ENCODE measurements at places on chromosomes 16 and 17.
A peak's percentile ranks its signal among the peaks of the same experiment; 100 is the strongest.

- no peak for DNase-seq
Observed at GRCh38 chr17:68657166-68657565, 56.0 kb upstream of the FAM20A start.

- DNase-seq, result no peak
Observed at GRCh38 chr17:41705271-41705991, 6.7 kb upstream of the GAST start.

DNA sequence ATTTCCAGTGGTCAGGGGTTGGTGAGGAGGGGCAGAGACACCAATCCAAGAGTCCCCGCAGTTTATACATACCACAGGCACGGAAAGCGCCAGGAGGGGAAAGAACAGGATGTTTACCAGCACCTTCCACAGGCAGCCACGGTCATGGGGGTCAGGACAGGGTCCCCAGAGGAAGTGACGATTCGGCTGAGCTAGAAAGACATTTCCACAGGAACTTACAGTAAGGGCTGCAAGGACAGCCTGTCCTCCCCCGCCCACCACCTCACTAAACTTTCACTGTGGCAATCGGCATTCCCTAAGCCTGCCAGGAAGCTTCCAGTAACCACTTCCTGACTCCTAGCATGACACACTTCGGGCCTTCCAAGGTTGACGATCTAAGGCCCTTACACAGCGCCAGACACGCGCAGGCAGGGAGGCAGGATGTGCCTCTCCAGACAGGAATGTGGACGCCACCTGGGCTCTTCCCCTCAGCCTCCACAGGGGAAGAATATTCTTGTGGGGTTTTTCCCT, 1.2 kb upstream of the MT2A start:
- DNase-seq, result no peak

- no peak for DNase-seq
Observed at GRCh38 chr17:4033751-4034251, 69.6 kb upstream of the ATP2A3 start.

DNA sequence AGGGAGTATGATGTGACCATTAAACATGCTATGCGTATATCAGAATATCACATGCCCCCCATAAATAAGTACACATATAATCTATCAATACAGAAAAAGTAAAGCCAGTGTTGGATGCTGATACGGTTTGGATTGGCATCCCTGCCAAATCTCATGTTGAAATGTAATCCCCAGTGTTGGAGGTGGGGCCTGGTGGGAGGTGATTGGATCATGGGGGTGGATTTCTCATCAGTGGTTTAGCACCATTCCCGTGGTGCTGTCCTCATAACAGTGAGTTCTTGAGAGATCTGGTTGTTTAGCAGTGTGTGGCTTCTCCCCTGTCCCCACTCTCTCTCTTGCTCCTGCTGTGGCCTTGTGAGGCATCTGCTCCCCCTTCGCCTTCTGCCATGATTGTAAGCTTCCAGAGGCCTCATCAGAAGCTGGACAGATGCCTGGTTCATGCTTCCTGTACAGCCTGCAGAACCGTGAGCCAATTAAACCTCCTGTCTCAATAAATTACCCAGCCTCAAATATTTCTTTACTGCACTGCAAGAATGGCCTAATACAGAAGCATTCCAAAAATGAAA, 88.9 kb downstream of the AATF start:
- no peak for DNase-seq

GRCh38 chr17:50331085-50331791, 14.7 kb upstream of the XYLT2 start:
- no peak for DNase-seq

- peak; percentile 21 for DNase-seq
Observed at GRCh38 chr17:40490289-40490853, 11.1 kb downstream of the TNS4 start.

- no peak for DNase-seq
Observed at GRCh38 chr17:75077496-75078283, 10.1 kb upstream of the SLC16A5 start.

DNA sequence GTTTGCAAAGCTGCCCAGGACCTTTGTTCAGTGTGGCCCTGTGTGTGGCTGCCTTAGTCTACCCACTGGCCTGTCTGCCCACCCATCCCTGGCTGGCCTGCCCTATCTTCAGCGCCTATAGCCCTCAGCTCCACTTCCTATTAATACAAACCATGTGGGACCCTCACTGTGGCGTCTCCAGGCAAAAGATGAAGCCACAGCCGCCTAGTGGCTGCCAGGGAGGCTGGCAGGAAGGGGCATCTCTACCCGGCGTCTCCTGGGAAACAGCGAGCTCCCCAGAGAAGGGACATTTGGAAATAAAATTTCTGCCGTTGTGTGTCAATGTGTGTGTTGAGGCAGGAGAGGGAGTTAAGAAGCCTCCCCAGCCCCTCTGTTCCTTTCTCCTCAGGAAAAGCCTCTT, 31.5 kb downstream of the NEUROD2 start:
- DNase-seq, result peak; percentile 76

DNA sequence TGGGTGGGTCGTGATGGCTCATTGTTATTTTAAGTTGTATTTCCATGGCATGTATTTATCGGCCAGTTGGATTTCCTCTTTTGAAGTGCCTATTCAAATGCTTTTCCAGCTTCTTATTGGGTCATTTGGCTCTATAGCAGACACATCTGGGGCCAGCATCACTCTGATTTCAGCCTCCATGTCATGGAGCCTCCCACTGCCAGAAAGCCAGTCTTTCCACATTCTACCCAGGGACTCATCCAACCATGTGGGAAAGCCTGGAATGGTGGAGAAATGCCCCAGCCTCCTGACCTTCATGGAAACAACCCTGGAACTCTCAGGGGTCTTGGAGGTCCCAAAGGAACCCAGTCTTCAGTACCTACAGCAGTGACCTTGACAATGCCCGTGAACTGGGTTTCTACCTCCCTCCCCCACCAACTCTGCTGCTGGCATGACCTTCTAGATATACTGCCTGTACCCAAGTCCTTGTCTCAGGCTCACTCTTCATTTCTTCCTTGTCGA, 33.8 kb upstream of the ADGRG1 start:
- DNase-seq, result no peak

GRCh38 chr16:14669776-14670175, 24.3 kb downstream of the PLA2G10 start:
- DNase-seq, result no peak

DNA sequence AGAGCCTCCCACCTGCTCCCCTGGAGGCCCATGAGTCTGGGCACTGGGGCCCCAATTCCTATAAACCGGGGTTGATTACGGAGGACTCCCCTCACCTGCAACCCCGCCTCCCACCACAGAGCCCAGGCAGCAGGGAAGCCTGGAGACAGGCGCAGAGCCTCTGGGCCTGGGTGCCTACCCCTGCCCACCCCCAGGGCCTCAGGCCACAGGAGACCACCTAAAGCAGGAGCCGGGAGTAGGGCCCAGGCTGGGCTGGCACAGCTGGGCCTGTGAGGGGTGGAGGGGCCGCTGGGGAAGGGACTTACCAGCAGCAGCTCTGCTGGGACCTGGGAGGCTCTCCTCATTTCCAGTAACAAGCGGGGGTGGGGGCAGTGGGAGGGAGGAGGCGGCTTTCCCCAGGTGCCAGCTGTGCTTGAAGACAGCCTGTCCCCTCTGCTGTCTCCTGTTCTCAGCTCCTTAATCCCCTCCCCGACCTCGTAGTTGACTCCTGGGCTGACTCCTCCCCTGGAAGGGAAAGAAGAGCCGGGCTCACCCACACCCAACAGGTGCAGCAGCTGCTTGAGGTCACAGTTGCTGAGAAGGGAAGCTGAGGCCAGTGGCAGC, 46.8 kb downstream of the TMEM235 start:
- peak; percentile 53 for DNase-seq

DNA sequence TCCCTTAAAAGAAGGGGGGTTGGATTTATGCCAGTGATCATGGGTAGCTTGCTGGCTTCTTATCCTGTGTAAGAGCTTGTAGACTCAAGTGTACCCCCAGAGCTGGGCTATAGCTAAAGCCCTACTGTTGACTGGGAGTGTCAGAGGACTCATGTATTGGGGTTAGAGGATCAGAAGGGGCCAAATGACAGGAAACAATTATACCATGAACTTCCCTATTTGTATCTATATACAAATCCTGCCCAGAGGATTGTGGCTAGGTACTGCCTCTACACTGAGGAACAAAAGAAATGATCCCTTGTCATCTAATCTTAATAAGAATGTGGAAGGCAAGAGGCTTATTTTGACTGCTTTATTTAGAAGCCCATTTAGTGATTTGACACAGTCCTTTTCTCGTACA, 14.3 kb downstream of the ZP2 start:
- DNase-seq, result no peak

DNA sequence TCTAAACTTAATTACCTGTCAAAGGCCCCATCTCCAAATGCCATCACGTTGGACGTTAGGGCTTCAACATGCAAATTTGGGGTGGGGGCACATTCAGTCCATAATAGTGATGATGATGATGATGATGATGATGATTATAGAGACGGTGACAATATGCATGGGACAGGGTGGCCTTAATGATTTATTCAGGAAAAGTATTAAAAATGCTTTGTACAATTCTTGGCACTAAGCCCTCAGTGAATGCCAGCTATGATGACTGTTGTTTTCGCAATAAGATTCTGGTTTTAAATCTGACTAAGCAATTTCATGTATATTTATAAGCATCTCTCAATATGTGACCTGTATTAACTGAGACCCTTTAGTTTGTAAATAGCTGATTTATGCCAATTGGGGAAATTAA, 106.3 kb downstream of the C16orf95 start:
- DNase-seq, result no peak

Measured in NCI-H1436 (cell line).